Cardiac muscle cell (in vitro differentiated cells and primary cell): ENCODE measurements at places on chromosomes 12 and 14.

GRCh38 chr12:107580750-107581618 lies 104.6 kb upstream of the PWP1 start:
- peak; percentile 56 for DNase-seq

GRCh38 chr12:71009430-71010142 lies 89.0 kb upstream of the PTPRR start:
- DNase-seq: no peak

GRCh38 chr12:81347404-81347803 lies 269.5 kb downstream of the ACSS3 start:
- DNase-seq: no peak

GRCh38 chr12:74899031-74899829 lies 310.4 kb downstream of the KCNC2 start:
- peak; percentile 2 for DNase-seq

- no peak for DNase-seq
Measured at GRCh38 chr14:81303258-81303935, 82.6 kb upstream of the GTF2A1 start.

DNA sequence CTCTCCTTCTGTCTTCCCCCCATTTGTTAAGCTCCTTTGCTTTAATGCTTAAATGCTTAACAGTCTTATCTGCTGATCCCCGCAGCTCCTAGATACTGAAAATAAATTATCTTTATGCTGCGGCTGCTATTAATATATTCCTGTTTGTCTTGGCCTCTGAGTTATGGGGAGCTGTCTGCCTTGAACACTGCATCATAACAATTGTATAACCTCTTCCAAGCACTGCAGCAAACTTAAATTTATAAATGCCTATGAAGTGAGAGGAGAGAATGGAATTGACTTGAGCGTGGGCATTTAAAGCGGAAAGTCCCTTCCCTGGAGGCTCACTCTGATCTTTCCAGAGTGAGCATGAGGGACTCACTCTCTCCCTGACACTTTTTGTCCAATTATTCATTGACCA lies 23.1 kb upstream of the DCP1B start:
- no peak for DNase-seq

DNA sequence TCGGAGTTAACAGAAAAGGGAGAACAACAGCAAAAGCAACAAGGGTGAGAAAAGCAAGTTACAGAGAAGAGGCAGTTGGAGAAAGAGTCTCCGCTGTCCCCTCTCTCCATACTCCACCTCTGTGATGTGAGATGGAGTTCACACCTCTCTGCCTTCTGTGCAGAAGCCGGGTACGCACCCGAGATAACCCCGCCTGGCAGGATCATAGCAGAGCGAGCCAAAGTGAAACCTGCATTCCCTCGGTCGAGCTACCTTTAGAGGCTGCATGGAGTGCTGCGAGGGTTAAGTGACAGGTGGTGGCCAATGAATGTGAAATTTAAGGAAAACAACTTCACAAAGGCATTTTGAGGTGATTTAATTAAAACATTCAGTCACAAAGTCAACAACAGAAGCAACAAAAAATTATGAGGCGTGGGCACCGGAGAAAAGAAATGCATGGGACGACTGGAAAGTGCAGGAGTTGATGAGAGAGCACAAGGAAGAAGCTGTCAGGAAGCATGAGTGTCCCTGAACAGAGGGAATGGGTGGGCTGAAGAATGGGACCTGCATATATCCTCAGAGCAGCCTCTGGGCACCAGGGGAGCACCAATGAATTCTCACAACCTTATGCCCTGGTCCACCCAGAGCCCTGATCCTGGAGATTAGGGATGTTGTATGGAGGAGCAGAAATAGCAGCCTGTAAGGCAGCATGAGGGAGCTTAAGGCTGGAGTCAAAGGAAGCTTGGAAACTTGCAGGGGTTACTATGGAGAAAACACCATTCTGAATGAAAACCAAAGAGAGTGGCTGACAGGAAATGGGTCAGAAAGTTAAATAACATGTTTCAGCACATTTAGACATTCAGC lies 208.3 kb downstream of the EMP1 start:
- DNase-seq: no peak

DNA sequence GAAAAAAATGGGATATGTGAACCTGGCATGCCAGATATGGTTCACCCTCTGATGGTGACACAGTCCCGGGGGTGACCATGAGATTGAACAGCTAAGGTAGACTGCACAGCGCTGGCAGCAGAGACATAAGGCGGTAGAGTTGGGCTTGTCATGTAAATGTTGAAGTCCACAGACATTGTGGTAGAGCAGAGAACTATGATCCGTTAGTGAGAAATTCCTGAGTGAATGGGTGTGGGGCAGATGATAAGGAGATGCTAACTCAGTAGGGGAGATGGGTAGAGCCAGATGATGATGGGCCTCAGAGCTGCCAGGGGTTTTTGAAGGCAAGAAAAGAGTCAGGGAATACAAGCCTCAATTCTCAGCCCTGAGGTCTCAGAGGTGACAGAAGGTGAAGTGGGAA lies 51.1 kb upstream of the DNM1L start:
- DNase-seq: no peak

DNA sequence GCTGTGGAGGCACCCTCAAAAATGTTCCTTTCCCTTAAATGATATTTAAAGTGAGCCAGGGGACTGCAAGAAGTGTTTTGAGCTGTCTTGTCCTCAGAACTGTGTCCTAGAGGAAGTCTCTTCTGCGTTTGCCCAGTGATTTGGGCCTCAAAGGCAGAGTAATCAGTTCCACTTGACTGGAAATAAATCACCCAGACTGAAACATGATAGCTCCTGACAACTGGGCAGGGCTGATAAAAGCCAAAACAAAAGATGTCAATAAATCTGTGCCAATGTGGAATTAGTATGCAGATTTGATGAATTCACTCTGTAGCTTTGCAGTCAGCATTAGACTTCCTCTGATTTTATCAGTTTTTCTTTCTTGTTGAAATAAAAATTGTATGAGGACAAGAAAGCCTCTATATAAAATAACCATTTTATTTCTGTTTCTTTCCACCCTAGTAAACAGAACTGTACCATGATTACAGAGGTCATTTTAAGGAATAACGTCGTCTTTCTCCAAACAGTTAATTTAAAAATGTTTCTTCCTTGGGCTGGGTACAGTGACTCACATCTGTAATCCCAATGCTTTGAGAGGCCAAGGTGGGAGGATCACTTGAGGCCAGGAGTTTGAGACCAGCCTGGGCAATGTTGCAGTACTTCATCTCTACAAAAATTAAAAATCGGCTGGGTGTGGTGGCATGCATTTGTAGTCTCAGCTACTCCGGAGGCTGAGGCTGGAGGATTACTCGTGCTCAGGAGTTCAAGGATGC lies 180.8 kb downstream of the ERC1 start:
- no peak for DNase-seq

GRCh38 chr12:123363740-123364531 lies 711 bp downstream of the SBNO1 start:
- DNase-seq: peak; percentile 17

DNA sequence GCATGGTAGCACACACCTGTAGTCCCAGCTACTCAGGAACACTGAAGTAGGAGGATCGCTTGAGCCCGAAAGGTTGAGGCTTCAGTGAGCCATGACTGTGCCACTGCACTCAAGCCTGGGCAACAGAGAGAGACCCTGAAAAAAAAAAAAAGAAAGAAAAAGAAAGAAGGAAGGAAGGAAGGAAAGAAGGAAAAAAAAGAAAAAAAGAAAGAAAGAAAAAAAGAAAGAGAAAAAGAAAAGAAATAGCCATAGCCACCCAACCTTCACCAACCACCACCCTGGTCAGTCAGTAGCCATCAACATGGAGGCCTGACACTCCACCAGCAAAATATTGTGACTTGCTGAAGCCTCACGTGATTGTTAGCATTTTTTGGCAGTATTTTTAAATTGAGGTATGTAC lies 21.4 kb upstream of the TMEM263 start:
- no peak for DNase-seq

GRCh38 chr12:58765076-58765475 lies 155.2 kb downstream of the LRIG3 start:
- no peak for DNase-seq

DNA sequence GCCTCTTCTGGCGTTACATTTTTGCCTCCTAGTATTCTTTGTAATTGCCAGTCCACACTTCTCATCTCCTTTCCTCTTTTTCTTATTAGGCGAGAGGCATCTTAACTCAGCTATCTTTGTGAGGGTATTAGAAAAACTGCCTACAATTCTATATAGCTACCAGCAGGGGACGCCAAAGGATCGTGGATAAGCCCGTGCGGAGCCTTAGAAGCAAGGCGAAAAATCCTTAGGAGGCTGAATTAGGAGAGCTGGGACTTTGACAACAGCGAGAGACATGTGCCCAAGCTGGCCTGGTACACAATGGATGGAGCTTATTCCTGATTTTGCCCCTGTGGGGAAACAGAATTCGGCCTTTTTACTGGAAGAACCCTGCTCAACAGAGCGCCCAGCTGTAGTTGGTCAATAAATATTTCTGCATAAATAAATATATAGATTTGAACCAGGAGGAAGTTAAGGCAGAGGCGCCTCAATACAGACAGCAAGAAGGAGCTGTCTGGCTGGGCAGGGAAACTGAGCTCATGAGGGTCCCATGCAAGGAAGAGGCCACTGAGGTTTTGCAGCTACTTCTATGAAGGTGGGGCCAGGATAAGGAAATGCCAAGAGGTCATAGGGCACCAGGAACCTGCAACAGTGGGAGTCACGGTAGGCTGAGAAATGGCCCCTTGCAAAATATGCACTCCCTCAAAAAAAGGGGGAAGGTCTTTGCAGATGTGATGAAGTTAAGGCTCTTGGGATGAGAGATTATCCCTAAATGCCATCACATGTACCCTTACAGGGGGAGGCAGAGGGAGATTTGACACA lies 14.6 kb upstream of the RBM19 start:
- DNase-seq: peak; percentile 85

- no peak for DNase-seq
Measured at GRCh38 chr12:19841451-19841850, 402.2 kb downstream of the AEBP2 start.

DNA sequence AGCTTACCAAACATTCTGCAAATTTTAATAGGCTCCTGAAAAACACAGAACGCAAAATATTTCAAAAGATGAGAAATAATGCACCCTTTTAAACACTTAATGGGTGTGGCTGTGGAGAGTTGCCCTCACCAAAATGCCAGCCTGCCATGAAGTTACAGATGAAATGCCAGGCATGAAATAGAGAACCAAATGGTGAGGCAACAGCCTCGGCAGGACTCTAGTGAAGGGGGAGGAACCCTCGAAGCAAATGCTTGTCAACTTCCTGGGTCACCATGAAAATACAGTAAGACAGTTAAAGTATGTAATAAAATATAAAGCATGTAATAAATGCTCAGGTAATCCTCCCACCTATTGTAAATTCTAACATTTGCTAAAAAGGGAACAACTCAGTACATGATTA lies 24.1 kb downstream of the DUSP16 start:
- no peak for DNase-seq

GRCh38 chr14:67486890-67487289 lies 1.6 kb downstream of the TMEM229B start:
- DNase-seq: no peak

GRCh38 chr14:97827746-97828145 lies 1030.6 kb downstream of the VRK1 start:
- no peak for DNase-seq

DNA sequence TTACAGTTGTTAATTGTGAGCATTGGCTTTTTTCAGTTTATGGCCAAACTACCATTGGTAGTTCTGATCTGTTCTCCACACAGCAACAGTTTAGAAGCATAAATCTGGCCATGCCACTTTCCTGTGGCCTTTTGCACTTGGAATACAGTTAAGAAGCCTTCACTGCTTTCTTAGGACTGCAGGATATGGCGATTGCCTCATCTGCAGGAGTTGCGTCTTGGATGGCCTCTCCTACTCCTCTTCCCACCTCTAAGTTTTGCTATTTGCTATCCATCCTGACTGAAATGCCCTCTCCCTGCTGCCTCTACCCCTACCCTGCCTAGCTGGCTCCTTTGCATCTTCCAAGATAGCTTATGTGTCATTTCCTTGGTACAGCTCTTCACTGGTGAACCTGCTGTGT lies 12.8 kb upstream of the BMAL2 start:
- DNase-seq: peak; percentile 25

DNA sequence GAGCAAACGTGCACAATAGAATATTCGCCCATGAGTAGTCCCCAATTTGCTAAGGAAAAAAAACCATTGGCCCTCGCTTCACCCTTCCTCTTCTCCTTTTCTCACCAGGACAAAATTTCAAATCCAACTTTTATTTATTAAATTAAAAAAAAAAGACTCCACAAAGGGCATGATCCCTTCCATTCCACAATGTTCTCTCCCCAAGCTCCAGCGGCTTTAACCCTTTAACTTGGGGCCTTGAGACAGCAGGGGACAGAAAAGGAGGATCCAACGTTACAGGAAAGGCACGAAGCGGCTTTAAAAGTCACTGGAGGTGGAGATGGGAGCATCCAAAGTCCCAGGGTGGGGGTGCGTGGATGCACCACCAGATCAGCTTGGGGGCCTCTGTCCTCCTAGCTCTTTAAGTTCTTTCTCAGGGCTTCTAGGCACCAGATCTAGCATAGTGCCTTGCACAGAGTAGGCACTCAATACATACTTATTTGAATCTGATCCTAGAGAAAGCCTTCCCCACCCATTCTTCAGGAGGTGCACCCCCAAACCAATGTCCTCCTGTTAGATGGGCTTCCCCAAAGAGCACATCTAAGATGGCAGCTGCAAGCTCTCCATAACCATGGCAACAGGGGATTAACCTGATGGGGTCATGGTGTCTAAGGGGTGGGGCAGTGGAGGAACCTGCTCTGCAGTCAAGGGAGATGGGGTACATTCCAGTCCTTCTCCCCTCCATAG lies 5.2 kb upstream of the AAAS start:
- DNase-seq: no peak

- peak; percentile 88 for DNase-seq
Measured at GRCh38 chr14:26281280-26281998, 316.4 kb downstream of the NOVA1 start.

DNA sequence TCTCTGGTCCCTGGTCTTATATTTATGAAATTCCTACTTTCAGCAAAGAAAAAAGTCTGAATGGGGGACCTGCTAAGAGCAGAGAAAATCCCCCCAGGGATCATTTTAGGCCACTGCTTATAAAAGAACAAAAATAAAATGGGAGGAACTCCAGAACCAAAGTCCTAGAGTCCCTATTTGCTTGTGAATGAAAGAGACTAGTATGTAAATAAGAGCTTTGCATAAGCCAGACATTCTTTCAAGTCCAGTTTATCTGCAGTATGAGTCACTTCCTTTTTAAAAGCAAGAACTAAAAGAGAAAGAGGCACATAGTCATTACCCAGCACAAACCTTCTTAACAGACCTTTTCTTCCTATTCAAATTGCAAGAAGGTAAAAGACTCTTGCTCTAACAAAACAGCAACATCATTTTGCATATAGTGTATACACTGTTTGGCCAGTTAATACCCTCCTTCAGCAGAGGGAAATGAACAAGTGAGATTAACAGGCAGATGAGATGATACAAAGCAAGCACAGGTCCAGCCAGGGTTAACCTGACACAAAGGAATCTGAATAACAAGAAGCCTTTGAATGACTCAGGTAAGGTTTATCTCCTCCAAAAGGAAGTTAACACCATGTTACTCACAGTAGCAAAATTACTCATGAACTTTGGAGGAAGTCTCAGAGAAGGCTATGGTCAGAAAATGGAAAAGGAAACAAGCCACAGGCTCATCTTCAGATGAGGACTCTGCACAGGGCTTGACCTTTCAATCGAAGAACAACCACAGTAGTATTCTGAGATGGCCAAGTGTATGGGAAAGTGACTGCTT lies 87.3 kb downstream of the PHLDA1 start:
- no peak for DNase-seq

- DNase-seq: peak; percentile 45
Measured at GRCh38 chr14:91352053-91352452, 65.6 kb downstream of the CCDC88C start.

- no peak for DNase-seq
Measured at GRCh38 chr12:96104566-96104965, 69.2 kb upstream of the LTA4H start.
